ENCODE measurements at places on chromosomes 11 and 22.

GRCh38 chr11:18080451-18080850 lies 25.4 kb downstream of the SAAL1 start:
- no peak overlapping the region for H3K4me3 ChIP-seq
- H3K4me1 ChIP-seq: no peaks in the 10 kb centered on the region
- no peak for DNase-seq
- H3K27ac ChIP-seq: no peak overlapping the region

DNA sequence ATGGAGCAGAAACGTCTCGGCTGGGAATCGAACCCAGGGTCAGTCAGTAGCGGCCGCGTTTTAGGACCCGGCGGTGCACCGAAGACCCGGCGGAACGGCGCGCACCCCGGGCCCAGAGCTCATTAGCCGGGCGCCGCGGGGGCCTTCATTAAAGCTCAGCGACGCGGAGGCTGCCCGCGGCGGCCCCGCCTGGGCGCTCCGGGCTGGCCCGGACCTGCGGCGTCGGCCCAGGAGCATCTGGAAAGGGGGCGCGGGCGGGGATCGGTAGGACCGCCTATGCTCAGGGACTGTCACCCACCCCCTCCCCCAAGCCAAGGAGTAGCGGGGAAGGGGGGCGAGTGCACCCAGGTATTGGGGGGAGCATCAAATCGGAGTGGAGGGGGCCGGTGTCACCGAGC lies 52.2 kb downstream of the CYTH4 start:
- peaks cover 98% of the 10 kb centered on the region for H3K27me3 ChIP-seq
- peaks cover 42% of the 10 kb centered on the region for H3K4me1 ChIP-seq
- peak; percentile 39 for DNase-seq
- no peak overlapping the region for H3K27ac ChIP-seq
- no peaks in the 10 kb centered on the region for H3K36me3 ChIP-seq
- H3K4me3 ChIP-seq: peak overlapping the region; percentile 32

DNA sequence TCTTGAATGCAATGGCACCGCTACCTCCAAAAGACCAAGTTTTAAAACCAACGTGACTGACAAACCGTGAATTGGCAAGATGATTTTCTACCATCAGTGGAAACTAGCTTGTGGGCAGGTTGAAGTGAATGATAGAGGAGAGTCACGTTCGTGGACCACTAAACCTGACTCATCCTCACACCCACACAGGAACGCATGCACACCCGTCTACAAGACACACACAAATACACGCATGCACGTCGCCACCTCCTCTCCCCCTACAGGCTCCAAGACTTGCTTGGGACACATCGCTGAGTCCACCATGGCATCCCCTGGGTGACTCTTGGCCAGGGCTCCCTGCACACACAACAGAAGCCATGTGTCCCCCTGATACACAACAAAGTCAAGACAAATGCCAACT lies 14.4 kb downstream of the TMPRSS6 start:
- peaks cover 76% of the 10 kb centered on the region for H3K27me3 ChIP-seq
- no peak for DNase-seq
- no peaks in the 10 kb centered on the region for H3K36me3 ChIP-seq
- H3K4me3 ChIP-seq: no peak overlapping the region
- H3K4me1 ChIP-seq: peaks cover 58% of the 10 kb centered on the region

DNA sequence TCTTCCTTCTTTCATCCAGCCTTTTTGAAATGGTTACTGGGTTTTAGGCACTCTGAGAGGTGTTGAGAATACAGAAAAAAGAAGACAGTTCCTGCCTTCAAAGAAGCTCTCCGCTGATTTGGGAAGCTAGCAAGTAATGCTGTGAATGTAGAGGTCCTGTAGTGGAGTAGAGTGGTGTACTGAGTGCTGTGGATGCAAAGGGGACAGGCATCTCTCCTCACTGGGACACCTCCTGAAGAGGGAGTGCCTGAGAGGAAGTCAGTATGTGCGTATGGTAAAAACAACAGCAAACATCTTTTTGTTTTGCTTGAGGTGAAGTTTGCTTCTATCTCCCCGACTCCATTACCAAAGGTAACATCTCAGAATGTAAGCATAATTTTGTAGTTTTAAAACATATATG lies 77.5 kb downstream of the EXT2 start:
- peaks cover 13% of the 10 kb centered on the region for H3K36me3 ChIP-seq
- no peak for DNase-seq
- H3K4me1 ChIP-seq: peaks cover 24% of the 10 kb centered on the region
- H3K4me3 ChIP-seq: no peak overlapping the region
- peaks cover 14% of the 10 kb centered on the region for H3K27me3 ChIP-seq

DNA sequence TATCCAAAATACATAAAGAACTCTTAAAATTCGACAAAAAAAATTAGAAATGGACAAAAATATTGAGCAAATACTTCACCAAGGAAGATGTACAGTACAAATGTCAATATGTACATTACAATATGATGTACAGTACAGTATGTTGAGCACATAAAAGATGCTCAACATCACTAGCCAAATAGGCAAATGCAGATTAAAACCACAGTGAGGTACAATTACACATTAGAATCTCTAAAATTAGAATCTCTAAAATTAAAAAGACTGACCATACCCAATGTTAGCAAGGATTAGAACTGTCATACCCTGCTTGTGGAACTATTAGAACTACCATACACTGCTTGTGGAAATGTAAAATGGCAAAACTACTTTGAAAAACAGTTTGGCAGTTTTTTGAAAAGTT lies 78.7 kb upstream of the TSPAN18 start:
- H3K4me1 ChIP-seq: peaks cover 16% of the 10 kb centered on the region
- DNase-seq: no peak
- no peak overlapping the region for H3K27ac ChIP-seq
- peaks cover 4% of the 10 kb centered on the region for H3K27me3 ChIP-seq

- no peak overlapping the region for H3K27ac ChIP-seq
- peaks cover 21% of the 10 kb centered on the region for H3K4me1 ChIP-seq
- H3K4me3 ChIP-seq: no peak overlapping the region
- no peaks in the 10 kb centered on the region for H3K36me3 ChIP-seq
Measured at GRCh38 chr11:134468081-134468668, 56.1 kb upstream of the B3GAT1 start.

- peaks cover 11% of the 10 kb centered on the region for H3K27me3 ChIP-seq
- peaks cover 4% of the 10 kb centered on the region for H3K36me3 ChIP-seq
- H3K4me1 ChIP-seq: peaks cover 79% of the 10 kb centered on the region
- H3K4me3 ChIP-seq: peak overlapping the region; percentile 71
- no peak for DNase-seq
Measured at GRCh38 chr11:122659676-122660554, 4.4 kb downstream of the UBASH3B start.

DNA sequence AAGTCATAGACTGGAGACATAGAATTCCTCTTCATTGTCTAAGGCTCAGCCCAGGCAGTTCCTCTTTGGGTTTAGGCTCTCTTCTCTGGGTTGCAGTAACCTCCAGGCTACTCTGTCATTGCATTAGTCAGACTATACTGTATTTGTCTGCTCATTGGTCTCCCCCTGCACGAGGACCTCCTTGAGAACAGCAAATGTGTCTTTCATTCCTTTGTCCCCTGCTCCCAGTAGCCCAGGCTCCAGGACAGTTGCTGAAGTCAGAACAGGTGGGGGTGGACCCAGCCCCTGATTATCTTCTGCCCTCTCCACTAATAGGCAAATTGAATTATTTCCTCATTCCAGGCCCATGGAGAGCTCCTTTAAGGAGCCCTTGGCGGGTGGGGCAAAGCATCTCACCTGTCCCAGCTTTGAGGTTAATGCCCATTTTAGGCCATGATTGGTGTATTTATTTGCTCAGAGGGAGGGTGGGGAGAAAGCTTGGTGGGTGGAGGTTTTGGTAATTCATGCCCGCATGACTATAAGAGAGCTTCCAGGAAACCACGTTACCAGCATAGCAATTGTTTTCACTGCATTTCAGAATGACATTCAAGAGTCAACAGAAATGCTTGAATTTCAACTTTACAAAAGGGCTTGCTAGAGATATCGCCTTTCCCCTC lies 40.9 kb downstream of the NAV2 start:
- no peak overlapping the region for H3K27ac ChIP-seq
- no peak for DNase-seq
- H3K4me3 ChIP-seq: no peak overlapping the region
- H3K27me3 ChIP-seq: peaks cover 7% of the 10 kb centered on the region

- H3K4me1 ChIP-seq: no peaks in the 10 kb centered on the region
- H3K36me3 ChIP-seq: no peaks in the 10 kb centered on the region
- no peak overlapping the region for H3K4me3 ChIP-seq
- no peaks in the 10 kb centered on the region for H3K27me3 ChIP-seq
Measured at GRCh38 chr11:7332962-7333361, 81.3 kb downstream of the SYT9 start.

DNA sequence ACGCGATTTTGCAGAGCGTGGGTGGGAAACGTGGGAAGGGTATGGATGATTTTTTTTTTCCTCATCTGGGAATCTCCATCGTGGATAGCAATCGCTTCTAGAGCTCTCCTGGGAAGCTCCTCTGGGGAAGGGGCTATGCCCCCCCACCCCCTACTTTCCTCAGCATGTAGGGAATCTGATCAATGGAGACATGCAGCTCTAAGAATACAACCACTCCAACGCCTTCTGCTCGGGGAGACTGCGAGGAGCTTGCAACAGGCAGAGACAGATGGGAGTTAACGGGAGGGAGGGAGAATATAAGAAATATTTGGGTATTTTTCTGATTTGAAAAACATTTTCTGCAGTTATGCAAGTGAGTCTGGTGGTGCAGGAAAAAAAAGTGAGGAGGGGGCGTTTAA lies 104.6 kb upstream of the HSD17B12 start:
- H3K4me3 ChIP-seq: peak overlapping the region; percentile 74
- DNase-seq: no peak
- peaks cover 35% of the 10 kb centered on the region for H3K4me1 ChIP-seq
- peaks cover 100% of the 10 kb centered on the region for H3K27me3 ChIP-seq

- DNase-seq: peak; percentile 19
- no peak overlapping the region for H3K27ac ChIP-seq
- H3K27me3 ChIP-seq: no peaks in the 10 kb centered on the region
Measured at GRCh38 chr11:14537134-14537599, 17.0 kb upstream of the PSMA1 start.

DNA sequence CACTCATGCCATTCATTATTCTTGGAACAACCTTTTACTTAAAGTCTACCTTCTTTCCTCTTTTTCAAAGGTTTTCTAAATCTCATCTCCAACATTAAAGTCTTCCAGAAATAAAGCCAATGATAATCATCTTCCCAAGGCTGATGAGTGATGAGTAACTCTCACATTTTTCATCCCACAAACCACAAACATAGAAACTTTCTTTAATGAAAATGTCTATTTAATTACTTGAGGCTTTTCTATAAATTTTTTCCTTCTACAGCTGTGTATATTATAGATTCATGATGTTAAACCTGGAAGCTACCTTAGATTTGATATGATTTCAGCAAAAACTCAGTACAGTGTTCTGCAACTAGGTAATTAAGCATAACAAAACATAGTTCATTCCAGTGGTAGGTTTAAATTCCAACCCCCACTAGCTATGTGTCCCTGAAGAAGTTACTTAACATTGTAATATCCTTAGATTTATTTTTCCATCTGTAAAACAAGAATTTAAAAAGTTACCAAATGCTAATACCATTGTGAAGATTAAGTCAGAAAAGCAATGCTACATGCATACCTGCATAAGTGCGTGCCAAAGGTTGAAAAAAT lies 845.4 kb downstream of the KCNA4 start:
- no peaks in the 10 kb centered on the region for H3K36me3 ChIP-seq
- H3K27me3 ChIP-seq: no peaks in the 10 kb centered on the region
- H3K4me1 ChIP-seq: no peaks in the 10 kb centered on the region
- H3K27ac ChIP-seq: no peak overlapping the region
- no peak overlapping the region for H3K4me3 ChIP-seq

DNA sequence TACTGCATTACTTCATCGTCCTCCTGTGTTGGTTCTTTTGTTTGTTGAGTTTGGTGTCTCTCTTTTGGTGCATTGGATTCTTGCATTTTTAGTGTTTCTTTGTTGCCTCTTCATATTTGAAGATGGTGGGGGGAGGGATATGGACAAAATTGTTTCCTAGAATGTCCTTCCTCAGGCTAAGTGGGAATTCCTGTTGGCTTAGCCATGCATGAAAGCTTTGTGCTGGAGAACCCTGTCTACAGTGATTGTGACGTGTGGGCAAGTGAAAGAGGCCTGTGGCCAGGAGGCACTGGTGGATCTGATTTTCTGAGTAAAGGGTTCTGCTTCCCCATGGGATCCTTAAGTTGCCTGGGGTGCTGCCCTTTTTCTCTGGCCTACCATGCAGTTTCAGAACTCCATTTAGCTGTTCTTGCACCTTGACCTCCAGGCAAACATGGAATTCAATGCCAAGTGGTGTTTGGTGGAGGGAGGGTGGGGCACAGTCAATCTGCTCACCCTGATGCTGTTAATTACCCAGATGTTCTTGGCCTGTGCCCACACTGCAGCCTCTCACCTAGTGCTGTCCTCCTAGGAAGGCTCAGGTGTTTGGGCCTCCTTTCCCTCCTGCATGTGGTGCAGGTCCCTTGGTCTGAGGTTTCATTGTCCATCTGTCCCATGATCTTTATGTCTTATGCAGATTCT lies 46.3 kb upstream of the SLC22A12 start:
- peaks cover 30% of the 10 kb centered on the region for H3K27me3 ChIP-seq
- no peaks in the 10 kb centered on the region for H3K36me3 ChIP-seq
- H3K4me1 ChIP-seq: peaks cover 4% of the 10 kb centered on the region
- no peak overlapping the region for H3K4me3 ChIP-seq
- no peak overlapping the region for H3K27ac ChIP-seq

GRCh38 chr11:41878095-41878494 lies 418.6 kb upstream of the LRRC4C start:
- H3K27ac ChIP-seq: no peak overlapping the region
- no peaks in the 10 kb centered on the region for H3K36me3 ChIP-seq
- H3K27me3 ChIP-seq: no peaks in the 10 kb centered on the region
- no peak overlapping the region for H3K4me3 ChIP-seq
- no peaks in the 10 kb centered on the region for H3K4me1 ChIP-seq
- DNase-seq: no peak

DNA sequence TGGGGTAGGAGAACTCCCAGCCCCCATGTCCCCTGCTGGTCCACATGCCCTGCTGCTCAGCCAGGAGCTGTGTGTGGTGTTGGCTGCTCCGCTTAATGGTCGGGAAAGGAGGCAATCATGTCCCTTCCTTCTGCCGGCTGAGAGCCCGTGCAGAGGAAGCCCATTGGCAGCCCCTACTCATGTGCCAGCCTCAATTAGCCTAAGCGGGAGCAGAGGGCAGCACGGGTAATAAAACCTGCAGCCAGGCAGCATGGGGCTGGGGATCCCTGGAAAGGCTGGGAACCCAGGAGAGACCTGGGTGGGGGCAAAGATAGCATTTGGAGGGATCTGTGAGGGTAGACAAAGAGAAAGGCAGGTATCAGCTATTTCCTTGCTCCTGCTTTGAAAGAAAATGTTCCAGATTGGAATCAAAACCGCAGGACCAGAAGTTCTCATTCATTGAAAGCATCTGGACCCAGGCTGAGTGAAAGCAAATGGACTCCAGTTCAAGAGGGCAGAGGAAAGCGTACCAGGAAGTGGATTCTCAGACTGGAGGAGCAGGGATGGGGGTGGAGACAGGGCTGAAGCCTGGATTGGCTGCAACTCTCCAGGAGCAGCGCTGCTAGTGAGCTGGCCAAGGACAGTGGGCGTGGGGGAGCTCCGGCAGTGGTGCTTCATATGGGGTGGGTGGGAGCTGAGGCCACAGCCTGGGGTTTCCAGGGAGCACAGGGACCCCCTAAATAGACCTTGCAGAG lies 103.4 kb upstream of the NECTIN1 start:
- H3K27ac ChIP-seq: peak overlapping the region; percentile 29
- H3K4me1 ChIP-seq: peaks cover 70% of the 10 kb centered on the region
- no peak overlapping the region for H3K4me3 ChIP-seq
- DNase-seq: peak; percentile 49
- H3K36me3 ChIP-seq: no peaks in the 10 kb centered on the region
